Breast epithelium (tissue), 4 donors: ENCODE measurements at places on chromosomes 12 and 14. TPM values are rescaled to one million over a fixed set of nuclear protein-coding genes. Genes with fewer than 3 reads are reported as not detected.

- no peak for DNase-seq
Observed at GRCh38 chr14:53470351-53471043, 317.4 kb upstream of the DDHD1 start.

Gene KRT5
- 464 TPM for total RNA-seq

GRCh38 chr12:39804898-39805297, 185.3 kb upstream of the ABCD2 start:
- DNase-seq, result no peak

DNA sequence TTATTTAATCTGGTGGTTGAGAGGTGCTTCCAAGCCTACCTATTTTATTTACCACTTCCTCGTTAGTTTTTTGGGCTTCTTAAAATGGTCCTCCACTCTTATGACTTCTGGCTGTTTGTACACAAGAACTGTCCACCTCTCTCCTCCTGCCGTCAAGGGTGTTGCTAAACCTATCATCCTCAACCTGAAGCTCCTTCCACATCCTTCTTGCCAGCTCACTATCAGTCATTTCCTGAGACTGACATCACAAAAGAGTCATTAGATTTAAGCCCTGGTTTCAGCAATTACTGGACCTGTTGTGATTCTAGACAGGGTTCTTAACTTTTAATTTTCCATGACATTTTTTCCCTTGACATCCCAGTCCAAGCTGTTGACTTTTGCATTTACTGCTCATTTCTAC, 91.9 kb downstream of the BICD1 start:
- no peak for DNase-seq

Gene OR10G2
- total RNA-seq, result not detected

GRCh38 chr12:16062611-16063010, 151.5 kb downstream of the DERA start:
- DNase-seq, result no peak

DNA sequence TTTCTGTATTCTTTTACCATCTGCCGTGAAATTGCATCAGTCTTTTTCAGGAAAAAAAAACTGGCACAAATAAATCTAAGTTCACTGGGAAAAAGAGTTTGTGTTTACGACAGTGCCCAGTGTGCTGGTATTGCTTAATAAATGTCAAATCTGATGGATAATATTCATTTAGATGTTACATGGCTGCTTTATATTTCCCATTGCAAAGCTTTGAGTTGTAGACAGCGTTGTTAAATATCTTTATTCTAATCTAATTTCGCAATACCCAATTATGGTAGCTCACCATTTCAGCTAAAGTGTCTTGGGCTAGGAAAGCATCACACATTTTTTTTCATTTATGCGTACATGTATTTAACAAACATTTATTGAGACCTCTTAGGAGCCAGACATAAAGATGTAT, 1994.5 kb upstream of the FLRT2 start:
- no peak for DNase-seq

- DNase-seq, result no peak
Observed at GRCh38 chr12:24404086-24404815, 454.8 kb upstream of the SOX5 start.

Gene RTL1
- total RNA-seq, result not detected

DNA sequence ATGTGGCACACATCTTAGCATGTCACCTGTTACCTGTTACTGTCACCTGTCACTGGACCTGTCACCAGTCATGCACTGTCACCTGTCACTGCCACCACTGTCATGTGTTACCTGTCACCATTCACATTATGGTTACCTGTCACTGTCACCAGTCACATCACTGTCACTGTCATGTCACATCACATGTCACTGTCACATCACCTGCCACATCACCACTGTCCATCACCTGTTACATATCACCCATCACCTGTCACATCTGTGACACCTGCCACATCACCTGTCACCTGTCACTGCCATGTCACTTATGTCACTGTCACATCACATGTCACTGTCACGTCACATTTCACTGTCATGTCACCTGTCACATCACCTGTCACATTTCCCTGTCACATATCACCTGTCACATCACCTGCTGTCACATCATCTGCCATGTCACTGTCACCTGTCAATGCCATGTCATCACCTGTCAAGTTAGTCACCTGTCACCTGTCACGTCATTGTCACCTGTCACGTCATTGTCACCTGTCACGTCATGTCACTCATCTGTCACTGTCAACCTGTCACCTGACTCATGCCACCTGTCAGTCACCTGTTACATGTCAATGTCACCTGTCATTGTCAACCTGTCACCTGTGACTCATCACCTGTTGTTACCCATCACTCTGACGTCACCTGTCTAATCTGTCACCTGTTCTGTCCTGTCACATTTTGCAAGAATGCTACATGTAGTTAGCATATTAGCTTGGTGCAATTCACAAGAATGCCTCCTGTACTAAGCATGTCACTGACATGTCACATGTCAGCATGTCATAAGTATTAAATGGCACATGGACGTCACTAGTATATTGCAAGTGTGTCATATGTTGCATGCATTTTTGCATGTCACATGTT, 29.0 kb upstream of the TESC start:
- DNase-seq, result no peak

GRCh38 chr12:54300732-54301427, at the start of gene NFE2:
NFE2 (minus strand) TSS chr12:54301015; CDS start chr12:54295248, 5,767 bp downstream.
- DNase-seq, result no peak

DNA sequence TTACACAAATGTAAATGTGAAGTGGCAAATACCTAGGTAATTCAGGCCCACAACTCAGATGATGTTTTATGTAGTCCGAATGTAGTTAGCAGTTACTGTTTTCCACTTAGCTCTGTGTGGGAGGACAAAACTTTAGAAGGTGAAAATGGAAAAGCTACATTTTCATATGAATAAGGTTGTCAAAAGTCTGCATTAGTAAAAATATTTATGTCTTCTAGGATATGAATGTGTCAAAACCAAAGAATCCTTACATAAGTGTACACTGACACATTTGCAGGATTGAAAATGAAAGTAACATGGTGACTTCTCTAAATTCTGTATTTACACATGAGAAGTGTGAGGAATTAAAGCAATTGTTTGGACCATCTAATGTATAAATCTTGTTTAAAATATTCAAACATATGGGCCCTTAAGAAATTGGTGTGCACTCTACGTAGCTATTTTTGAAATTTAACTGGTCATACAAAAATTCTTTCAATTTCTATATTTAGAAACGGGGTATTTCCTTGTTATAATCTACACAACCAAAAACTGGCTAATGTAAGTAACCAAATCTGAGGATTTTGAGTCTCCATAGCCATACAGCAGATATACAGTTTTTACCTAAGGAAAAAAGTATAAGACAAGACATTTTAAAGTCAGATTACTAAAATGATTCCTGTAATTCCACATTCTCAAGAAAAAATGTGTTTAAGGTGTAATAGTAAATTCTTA, 5.4 kb downstream of the CDKN1B start:
- DNase-seq, result no peak

DNA sequence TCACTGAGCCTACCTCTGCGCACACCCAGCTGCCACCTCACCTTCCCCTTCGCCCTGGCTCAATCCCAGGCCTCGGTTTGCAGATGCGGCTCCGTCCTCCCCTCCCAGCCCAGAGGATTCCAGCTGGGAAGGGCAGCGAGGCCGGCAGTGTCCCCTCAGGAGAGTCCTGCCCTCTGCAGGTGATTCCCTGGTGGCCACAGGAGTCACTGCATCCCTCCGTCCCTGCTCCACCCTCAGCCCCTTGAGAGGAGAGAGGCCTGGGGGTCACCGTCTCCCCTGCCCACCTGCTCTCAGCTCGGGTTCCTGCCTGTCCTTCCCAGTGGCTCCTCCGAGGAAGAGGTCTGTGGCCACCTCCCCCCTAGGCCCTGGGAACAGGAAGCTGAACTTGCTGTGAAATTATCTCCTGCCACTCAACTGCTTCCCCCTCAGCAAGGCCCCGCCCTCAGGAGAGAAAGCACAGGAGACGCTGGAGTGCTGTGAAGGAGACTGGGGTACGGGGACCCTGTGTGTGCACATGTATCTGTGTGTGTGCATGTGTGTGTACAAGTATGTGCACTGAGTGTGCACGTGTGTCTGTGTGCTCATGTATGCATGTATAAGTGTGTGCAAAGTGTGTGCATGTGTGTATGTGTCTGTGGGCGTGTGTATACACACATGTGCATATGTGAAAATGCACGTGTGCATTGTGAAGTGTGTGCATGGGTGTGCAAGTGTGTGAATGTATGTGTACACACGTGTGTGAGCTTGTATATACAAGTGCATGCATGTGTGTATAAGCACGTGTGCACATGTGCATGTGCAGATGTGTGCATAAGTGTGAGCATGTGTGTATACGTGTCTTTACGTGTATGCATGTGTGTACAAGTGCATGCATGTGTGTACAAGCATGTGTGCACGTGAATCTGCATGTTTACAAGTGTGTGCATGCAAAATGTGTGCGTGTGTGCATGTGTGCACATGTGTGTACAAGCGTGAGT, 13.2 kb upstream of the GALNT9 start:
- DNase-seq, result no peak

DNA sequence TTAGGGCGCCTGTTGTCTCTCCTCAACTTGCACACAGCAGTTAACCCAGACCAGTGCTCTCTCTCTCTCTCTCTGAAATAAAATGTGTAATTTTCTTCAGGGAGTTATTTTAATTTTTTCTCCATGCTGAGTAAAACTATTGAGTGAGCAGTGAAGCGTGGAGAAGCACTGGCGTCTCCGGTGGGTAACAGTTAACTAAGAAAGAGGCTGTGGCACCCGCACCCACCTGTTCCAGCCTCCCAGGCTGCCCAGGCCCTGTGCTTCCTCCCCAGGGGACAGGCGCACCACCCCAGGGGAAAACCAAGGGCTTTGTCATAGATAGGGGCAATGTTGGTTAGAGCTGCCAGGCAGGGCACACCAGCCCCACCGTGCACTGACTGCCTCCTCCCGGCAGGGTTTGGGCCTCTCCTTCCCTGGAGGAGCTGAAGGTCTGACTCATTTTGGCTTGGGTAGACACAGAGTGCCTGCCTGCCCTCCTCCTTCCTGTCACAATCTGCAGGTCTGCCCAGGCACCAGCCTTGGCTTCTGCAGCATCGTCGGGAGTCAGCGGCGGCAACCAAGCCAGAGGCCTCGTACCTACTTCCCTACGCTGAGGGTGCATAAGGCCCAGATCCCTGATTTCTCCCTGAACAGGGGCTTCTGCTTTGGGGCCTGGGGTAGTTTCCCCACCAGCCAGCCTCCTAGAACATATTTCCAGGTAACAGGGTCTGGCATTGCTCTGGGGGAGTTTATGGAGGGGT, 3.9 kb downstream of the HOXC5 start:
- no peak for DNase-seq

Gene C3AR1
- 6.6 TPM for total RNA-seq

Gene NELL2
- total RNA-seq, result 4.9 TPM

Gene EPYC
- total RNA-seq, result not detected

DNA sequence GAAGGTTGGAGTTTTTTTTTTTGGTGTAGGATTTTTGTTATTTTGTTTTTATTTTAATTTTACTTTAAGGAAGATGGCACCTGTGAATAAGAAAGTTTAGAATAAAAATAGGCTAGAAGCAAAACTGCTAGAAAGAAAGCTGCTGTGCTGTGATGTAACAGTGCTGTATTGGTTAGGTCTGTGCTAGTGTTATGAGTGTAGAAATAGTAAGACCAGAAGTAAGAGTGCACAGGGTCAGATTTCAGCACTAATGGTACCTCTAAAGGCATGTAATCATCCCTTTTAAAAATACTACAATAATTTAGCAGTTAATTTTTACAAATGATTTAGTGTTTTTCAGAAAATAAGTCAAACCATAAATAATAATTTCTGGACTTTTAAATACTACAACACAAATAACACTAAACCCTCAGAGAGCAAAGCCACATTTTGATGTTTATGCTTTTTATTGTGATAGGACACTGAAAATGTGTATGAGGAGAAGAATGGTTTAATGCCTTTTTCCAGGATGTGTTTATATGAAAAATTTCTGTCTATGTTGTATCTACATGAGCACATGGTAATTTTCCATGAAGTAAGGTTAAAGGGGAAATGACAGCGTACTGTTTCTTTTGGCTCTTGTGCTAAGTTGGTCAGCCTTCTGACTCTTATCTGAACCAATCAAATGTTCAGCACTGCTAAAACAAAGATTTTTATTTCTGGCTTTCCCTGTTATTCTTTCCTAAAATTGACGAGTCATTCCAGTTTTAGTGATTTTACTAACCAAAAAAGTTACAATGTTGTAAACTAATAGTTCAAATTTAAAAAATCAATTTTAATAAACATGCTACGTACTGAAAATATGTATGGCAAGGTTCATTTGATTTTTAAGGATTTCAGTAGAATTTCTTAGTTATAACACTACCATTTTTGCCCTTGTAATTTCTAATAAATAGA, 96.1 kb downstream of the PPHLN1 start:
- DNase-seq, result no peak

Gene RFX4
- not detected for total RNA-seq

- no peak for DNase-seq
Observed at GRCh38 chr12:80936353-80936641, 1.4 kb downstream of the LIN7A start.

- DNase-seq, result no peak
Observed at GRCh38 chr14:64060648-64061096, 207.9 kb downstream of the SYNE2 start.

- DNase-seq, result peak; percentile 51
Observed at GRCh38 chr12:132600048-132601032, 10.0 kb downstream of the LRCOL1 start.

- no peak for DNase-seq
Observed at GRCh38 chr12:108853981-108854446, 3.4 kb downstream of the SSH1 start.

DNA sequence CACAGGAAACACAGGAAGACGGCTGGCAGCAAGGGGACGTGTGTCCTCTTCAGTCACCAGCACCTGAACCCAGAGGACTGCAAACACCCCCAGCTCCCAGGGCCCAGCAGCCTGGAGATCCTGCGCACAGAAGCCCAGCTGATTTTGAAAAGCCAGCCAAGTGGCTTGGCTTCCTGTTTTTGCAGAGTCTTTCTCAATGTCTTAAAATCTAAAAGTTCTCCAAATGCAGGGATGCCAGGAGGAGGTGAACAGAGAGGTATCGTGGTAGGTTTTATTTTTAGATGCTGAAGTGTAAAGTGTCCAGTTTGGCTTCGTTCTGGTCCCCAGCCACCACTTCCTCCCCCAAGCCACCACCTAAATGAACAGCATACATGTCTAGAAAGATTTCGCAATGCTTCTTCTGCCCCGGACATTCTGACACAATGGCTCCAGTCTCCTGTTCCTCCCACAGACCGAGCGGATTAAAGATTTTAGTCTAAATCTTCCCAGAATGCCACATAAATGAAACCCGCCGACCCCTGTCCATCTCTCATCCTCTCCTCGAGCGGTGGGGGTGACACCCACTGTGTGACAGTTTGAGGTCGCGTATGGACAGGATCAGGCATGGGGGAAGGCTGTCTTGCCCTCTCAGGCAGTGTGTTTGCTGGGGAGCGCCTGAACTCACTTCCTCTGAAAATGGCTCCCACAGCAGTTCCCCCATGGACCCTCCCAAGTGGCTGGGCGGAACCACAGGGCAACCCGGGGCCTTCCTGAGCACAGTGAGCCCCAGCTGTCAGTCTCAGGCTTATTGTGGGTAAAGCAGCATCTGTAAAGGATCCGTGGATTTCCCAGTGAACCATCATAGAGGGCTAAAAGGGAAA, 41.6 kb downstream of the ITPK1 start:
- no peak for DNase-seq
